Stimulated activated CD8-positive, alpha-beta memory T cell treated with anti-CD3 and anti-CD28 coated beads, Interleukin-4, amount 100 ng/mL, for 48 hours (primary cell): ENCODE measurements at places on chromosomes 1 and 21.

GRCh38 chr1:51989582-51990477 lies 670 bp downstream of the RAB3B start:
- DNase-seq = no peak

GRCh38 chr1:239098400-239099037 lies 287.8 kb upstream of the CHRM3 start:
- no peak for DNase-seq

GRCh38 chr21:25375675-25376074 lies 231.6 kb downstream of the MRPL39 start:
- DNase-seq = no peak

GRCh38 chr1:154845879-154846278 lies 24.2 kb downstream of the KCNN3 start:
- no peak for DNase-seq

DNA sequence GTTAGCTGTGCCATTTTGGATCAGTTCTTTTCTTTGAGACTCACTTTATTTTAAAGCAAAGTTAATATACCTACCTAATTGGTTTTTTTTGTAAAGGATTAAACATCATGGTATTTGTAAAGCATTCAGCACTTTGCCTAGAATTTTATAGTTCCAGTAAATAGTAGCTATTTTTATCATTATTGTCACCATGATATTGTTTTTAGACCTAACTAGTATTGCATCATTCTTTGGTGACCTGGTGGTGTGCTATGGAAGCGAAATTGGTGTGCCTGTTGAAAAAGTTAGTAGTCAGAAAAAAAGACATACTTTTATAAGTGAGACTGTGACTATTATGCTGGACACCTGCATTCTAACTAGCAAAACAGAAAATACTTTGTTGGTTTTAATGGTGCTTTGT lies 81.0 kb downstream of the NFIA start:
- DNase-seq = no peak

- DNase-seq = no peak
Measured at GRCh38 chr1:235229868-235230267, 68.8 kb upstream of the RBM34 start.

GRCh38 chr1:29804181-29804899 lies 568.0 kb downstream of the PTPRU start:
- DNase-seq = no peak

DNA sequence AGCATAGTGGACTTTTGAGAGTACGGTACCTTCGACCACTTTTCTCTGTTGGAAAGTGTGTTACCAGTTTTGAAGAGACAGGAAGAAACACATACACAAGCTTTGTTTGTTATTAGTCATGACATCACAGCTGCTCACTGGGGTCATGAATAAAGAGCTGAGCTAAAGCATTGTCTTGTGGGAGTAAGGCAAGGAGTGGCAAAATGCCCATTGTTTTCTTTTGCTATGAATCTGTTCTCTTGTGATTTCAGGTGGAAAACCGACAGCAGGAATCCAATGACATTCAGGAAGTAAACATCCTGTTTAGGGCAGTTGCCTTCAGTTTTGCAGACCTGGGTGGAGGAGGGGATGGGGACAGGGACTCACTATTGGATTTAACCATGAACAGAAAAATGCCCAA lies 66.2 kb downstream of the RGL1 start:
- DNase-seq = no peak

- no peak for DNase-seq
Measured at GRCh38 chr1:218355278-218355677, 10.1 kb downstream of the TGFB2 start.

DNA sequence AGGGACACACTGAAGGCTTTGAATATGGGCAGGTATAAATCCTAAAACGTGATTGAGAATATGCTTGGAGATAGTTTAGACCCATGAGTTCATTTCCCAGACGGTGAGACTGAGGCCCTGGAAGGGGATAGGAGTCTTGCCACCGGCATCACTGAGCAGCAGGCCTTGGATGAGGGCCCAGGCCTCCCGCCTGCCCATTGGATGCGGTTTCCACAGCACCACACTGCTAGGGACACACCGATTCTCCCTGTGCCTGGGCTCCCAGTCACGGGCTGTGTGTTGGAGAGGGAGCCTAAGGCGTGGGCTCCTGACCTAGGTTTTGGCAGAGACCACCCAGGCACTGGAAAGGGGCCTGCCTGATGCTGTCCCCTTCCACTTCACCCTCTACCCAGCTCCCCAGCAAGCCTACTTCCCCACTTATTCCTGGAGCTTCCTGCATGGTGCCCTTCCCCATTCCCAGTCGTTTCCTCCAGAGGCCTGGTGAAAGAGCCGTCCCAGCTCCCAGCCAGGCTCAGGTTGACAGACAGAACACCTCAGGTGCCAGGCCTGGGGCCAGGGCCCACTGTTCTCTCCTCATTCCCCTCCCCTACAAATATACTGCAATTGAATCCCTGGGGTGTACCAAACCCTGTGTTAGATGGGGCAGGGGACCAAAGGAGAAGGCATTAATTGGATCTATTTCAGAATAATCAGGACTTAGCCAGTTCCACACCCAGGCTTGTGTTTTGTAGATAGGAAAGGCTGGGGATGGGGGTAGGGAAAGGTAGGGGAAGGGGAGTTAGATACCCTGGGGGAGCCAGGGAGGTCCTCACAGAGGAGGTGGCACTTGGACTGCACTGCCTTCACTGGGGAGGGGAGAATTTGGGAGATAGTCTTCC lies 3.4 kb downstream of the FOXO6 start:
- no peak for DNase-seq

GRCh38 chr1:63024132-63024531 lies 240.2 kb downstream of the ATG4C start:
- no peak for DNase-seq

DNA sequence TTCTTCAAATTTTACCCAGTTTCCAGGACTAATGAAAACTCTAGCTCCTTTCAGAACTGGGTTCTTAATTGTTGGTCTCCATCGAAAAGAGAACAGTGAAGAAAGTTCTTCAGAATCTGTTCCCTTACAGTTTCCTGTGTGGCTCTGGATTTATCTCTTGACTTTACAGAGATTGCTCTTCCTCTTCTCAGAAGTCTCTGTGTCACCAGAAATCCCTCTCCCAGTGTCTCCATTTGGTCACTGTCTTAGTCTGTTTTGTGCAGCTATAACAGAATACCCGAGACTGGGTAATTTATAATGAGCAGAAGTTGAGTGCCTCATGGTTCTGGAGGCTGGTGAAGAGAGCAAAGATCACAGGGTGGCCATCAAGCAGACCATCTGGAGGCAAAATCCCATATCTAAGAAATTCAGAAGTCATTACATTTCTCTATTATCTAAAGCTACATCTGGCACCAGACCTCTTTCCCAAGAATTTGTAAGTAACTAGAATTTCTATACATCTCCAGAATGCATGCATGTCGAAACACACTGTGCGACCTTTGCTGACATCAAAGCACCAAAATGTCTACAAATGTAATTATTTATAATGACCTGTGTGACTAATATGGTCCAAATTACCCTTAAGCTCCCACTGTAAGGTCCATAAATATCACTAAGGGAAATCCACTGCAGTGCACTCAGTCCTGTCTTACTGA lies 65.4 kb upstream of the KRTAP19-8 start:
- no peak for DNase-seq

DNA sequence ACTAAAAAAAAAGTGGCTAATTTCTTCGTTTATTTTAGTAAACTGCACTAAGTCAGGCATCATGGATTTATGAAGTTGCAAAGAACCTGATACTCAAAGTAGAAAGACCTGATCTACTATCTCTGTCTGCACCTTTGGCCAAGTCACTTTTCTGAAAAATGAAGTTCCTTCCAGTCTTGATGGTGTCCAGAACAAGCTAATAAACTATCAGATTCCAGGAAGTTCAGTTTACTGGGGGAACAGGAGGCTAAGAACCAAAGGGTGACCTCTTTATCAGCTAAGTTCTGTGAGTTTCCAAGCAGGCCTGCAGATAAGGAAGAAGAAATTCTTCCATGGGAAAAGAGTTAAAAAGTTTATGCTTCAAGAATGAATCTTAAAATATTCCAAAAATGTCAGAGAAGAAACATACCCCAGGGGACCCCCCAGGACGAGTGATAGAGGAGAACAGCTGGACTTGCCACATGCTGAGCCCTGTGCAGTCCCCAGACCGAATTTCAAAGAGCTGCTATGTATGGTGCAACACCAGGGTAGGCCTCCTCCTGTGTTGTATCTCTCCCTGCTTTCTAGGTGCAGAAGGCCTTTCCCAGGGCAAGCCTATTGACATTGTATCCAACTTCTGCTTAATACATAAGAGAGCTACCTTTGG lies 72.8 kb upstream of the FGGY start:
- no peak for DNase-seq

DNA sequence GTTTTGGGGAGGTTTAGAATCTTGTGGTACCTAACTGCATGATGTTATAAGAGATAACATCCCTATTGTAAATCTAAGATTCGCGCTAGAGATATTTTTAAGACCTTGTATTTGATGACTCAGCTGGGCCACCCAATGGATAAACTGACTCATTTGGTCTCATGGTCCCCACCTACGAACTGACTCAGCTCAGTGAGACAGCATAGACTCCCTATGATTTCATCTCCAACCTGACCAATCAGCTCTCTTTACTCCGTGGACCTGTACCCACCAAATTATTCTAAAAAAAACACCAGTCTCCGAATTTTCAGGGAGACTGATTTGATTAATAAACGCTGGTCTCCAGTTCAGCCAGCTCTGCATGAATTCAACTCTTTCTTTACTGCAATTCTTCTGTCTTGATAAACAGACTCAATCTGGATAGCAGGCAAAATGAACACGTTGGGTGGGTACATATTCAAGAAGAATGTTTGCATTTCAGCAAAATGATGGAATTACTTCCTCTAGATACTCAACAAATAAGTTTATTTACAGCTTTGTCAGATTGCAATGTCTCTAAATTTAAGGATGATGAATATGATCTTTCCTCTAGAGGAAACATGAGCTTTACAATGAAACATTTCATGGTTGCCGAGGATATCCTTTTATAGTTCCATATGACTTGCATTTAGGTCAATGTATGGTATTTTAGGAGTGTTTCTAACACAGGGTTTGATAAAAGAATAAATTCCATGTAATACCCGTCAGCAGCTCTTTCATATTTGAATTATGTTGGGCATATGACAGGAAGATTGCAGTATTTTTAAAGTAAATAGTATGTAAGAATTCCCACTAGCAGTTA lies 516.6 kb upstream of the RGS18 start:
- no peak for DNase-seq

DNA sequence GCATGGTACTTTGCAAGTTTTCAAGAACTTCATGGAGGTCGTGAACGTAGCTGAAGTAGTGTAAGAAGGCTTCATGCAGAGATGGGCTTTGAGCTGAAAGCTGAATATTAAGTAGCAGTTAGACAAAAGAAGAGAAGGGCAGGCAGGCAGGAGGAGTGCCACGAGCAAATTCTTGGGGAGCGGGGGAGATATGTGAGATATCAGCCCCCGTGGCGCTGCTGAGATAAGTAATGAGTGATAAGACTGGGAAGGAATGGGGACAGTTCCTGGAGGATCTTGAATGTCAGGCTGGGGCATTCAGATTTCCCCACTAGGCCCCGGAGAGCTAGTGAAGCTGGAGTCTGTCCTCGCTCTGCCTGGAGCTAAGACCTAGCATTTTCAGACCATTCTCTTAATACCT lies 27.9 kb upstream of the KIRREL1 start:
- no peak for DNase-seq

DNA sequence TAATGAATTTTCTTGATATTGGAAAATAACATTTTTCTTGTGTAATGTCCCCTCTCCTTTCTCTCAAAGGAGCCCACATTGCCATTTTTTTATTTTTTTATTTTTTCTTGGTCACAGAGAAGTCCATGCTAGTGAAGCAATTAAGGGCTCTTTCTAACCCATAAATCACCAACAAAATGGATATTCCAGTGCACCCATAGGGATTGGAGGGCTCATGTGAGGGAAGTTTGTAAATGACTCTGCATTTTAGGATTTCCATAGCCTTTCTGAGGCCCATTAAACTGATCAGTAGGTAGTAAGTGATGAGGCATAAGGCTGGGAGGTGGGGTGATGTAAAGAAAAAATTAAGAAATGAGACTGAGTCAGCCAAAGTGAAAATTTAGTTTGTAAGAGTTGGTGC lies 55.9 kb upstream of the JAK1 start:
- no peak for DNase-seq

GRCh38 chr1:51344602-51345299 lies 14.4 kb upstream of the TTC39A start:
- DNase-seq = no peak

GRCh38 chr1:35810096-35810881 lies 2.5 kb downstream of the AGO4 start:
- DNase-seq = no peak

- DNase-seq = no peak
Measured at GRCh38 chr1:87336623-87337067, 8.0 kb downstream of the LMO4 start.

- DNase-seq = no peak
Measured at GRCh38 chr21:45885597-45885929, 96.0 kb upstream of the COL6A1 start.
